ENCODE measurements at places on chromosomes 5 and 9.
A peak's percentile ranks its signal among the peaks of the same experiment; 100 is the strongest.

- DNase-seq: no peak
Observed at GRCh38 chr9:104572612-104573011, 3.6 kb downstream of the OR13C8 start.

- no peak for DNase-seq
Observed at GRCh38 chr5:67234671-67235176, 38.1 kb upstream of the CD180 start.

DNA sequence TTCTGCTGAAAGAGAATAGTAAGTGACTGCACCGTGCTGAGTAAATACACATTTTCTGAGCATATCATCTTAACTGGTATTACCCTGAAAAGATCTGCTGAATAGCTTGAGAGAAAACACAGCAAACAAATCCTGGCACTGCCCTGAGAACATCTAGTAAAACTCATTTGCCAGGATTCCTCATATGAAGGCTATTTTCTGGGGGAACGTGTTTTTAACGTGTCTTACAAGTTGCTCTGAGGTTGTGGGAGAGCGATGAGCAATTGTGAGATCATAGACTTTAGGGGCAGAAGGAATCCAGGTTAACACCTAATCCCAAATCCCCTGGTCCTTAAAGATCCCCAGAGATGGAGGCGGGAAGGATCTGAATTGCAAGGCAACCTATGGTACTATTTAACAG lies 331.9 kb upstream of the RFX3 start:
- no peak for DNase-seq

DNA sequence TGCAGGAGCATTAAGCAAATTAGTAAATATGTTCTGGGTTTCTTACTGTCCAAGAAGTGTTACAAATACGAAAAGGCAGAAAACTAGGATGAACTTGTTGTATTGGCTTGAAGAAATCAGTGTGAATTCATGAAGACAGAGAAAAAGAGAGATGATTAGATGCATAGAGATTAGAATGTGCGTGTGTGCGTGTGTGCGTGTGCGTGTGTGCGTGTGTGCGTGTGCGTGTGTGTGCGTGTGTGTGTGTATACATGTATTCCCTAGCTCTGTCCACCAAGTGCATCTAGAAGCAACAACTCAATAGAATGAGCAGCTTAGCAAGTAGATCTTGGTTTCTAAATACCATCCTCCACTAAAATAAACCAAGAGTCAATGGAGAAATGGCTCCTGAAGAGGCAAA lies 41.5 kb downstream of the SMIM23 start:
- DNase-seq: no peak

DNA sequence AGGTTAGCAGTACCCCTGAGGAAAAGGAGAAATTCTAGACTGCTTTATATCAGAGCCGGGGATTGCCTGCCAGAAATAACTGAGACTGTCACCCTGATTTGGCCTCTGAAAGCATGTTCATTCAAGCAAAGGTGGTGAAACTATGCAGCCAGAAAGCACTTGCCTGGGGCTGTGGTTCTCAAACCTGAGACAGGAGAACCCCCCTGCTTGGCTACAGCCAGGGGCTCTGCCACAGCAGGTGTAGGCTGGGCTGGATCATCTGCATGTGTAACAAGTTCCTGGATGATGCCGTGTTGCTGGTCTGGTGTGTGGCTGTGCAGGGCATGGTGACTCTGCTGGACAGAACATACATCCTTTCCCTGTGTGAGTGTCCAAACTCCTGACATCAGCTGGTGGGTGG lies 157.8 kb downstream of the NXNL2 start:
- no peak for DNase-seq

DNA sequence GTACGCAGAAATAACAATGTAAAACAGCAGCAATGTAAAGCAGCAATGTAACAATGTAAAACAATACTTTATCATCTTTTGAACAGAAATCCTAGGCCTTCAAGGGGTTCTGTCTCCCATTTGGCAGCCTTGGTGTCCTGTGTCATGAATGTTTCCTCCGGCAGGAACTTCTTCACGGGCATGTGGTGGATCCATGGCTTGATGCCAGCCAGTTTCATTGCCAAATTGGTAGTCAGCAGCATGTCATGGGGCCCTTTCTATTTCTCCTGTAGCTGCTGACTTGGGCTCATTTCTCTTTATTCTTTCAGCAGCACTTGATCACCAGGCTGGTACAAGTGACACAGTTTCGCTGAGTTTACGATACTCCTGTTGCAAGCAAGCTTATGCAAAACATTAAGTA lies 275.3 kb downstream of the HTR1A start:
- no peak for DNase-seq

- no peak for DNase-seq
Observed at GRCh38 chr5:37174928-37175327, 74.2 kb downstream of the CPLANE1 start.

GRCh38 chr9:136603901-136604814 lies 58.3 kb upstream of the NOTCH1 start:
- DNase-seq: no peak

GRCh38 chr9:70411930-70412831 lies 2.3 kb downstream of the KLF9 start:
- peak; percentile 52 for DNase-seq

DNA sequence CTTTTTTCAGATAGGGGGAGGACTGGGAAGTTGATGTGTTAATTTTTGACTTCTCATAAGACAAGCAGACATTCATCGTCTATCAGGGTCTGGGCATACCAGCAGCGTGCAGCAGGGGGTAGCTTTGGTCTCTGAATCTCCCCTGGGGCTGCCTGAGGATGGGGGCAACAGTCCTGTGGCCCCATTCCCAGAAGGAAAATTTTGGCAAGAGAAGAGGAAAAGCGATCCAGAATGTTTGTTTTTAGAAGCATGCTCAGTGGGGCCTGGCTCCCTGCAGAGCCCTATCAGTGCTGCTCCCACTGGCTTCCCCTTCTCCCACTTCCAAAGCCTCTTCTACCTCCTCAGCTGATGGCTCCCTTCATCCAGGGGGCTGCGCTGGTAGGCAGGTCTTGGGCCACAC lies 194.8 kb upstream of the IL12B start:
- DNase-seq: no peak

DNA sequence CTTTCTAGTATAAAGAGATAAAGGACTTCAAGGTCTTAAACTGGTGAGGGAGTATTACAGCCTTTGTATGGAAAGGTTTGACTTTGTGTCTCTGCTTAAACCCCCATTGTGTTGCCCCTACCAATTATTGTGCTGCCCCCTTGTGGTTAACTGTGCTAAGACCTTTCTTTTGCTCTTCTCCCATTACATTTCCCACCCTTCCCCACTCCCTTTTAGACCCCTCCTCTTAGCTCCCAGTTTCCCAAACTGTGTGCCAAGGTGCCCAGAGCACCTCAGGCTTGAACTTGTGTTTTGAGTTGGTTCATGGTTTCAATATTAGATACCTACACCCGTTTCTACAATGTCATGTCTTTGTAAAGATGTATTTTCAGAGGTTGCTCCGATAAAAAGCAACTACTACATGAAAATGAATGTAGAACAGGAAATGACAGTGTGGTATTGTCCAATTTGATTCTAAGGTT lies 2.9 kb downstream of the JAK2 start:
- no peak for DNase-seq

DNA sequence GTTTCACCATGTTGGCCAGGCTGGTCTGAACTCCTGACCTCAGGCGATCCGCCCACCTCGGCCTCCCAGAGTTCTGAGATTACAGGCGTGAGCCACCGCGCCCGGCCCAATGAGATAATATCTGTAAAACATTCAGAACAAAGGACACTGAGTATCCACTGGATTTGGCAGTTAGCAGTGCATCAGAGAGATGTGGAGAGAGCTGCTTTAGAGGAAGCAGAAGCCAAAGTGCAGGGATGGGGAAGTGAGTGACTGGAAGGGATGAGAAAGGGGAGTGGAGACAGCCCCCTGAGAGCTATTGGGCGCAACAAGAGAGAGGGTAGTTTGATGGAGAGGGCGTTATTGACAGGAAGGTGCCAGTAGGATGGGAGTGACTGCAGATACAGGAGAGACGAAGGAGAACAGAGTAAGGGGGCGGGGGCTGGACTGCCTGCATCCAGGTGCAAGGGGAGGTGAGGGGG lies 157.5 kb upstream of the SHB start:
- DNase-seq: no peak

GRCh38 chr9:88060746-88061145 lies 77.5 kb downstream of the SPATA31C2 start:
- no peak for DNase-seq

DNA sequence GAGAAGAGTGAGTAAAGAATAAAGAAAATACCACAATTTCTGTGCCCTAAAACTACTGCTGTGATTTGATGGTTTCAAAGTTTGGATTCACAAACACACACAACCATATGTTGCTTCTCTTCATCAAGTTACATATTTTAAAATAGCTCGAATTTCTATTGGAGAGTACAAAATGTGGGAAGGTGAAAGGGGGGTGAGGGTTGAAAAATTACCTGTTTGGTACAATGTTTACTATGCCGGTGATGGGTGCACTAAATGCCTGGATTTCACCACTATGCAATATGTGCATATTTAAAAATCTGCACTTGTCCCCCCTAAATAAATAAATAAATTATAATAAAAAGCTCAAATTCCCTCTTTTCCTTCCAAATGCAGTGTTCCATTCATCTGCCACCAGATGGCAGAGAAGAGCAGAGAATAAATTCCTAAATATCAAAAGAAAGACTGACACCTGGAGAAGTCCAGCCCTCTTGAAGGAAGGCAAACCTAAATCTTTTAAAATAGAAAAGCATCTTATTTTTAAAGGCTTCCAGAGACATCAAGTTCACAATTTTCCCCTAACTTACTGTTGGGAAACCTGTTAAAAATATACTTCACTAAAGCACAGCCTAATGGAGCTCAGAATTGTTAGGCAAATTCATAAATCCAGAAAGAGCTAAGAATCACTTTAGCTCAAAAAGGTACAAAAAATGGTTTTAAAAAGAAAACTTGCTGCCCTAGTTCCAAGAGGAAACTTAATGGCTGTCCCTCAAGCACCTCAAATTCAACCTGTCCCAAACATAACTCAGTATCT lies 24.8 kb upstream of the HNRNPA0 start:
- no peak for DNase-seq

DNA sequence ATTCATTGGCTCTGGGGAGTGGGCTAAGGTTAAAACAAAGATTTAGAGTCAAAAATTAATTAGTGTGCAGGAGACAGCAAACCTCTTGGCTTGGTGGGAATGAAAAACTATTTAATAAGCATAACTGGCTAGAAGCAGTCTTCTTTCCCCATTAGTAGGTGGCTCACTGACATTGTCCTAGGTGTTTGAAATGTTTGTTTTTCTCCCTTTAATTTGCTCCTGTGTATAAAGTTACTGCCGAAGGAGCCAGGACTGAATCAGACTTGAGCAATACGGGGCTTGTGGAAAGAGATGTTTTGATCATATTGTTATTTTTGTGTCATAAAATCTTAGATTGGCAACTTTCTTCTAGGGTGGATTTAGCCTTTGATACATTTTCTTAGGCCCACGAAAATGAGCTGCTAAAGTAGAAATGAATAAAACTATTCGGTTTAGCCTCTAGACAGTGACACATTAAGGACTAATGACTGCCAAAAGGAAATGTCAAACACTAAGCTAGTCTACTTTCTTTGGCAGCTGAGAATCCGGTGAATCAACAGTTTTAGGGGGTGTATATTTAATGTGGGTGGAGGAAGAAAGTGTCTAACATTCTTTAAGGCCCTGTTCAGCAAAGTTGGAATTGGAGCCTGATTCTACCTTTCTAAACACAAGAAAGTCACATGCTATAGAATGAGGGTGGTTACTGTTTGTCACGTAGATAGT lies 30.2 kb downstream of the LRRTM2 start:
- no peak for DNase-seq

- DNase-seq: no peak
Observed at GRCh38 chr5:97125125-97125683, 17.2 kb downstream of the LIX1 start.

GRCh38 chr9:86765746-86766430 lies 181.4 kb downstream of the GAS1 start:
- no peak for DNase-seq

DNA sequence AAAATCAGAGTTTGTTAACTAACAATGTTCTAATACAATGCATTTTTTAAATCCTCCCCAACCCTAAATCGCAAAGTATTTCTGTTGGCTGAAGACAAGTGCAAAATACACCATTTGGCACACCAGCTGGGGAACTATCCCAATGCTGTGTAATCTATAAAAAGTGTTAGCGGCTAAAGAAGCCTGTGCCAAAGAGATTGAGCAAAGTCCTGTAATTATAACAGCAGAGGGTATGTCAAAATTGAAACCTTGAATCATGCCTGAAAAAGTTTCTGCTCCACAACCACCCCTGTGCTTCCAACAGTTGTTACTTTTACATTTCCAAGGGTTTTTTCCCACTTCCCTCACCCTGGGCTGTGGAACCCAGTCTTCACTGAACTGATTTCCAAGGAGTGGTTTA lies 83.1 kb upstream of the PLPP6 start:
- no peak for DNase-seq

- no peak for DNase-seq
Observed at GRCh38 chr9:81861644-81862043, 66.6 kb upstream of the SPATA31D4 start.

GRCh38 chr5:174745590-174746103 lies 21.3 kb downstream of the MSX2 start:
- DNase-seq: no peak

DNA sequence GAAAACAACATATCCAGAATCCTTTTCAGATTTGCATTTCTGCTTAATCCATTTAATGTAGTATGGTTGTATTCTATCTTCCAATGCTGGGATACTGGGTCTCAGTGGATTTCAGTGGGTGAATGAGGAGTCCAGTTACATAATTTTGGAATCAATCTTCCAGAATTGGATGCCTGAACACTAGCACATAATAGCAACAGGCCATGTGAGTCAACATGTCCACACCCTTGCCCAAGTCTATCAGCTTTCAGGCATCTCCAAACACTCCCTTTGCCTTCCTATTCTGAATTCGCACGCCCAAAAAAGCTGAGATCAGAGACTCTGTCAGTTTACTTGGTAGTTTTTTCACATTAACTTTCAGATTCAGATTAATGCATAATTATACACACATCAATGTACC lies 202.6 kb downstream of the TSSK1B start:
- DNase-seq: no peak

DNA sequence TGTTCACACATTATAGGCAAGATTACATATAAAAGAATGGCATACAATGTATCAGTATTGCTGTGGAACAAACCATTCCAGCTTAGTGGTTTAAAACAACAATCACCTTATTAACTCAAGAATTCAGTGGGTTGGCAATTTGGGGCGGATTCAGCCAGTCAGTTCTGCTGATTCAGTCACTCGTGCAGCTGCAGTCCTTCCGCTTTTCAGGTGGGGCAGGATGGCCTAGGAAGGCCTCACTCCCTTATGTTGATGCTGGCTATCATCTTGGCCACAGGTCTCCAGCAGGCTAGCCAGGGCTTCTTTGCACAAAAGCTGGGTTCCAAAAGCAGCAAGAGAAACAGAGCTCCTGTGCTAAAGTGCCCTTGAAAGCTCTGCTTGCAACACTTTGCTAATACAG lies 150.6 kb downstream of the MCTP1 start:
- DNase-seq: no peak

- no peak for DNase-seq
Observed at GRCh38 chr5:16776611-16777251, 159.4 kb downstream of the MYO10 start.

DNA sequence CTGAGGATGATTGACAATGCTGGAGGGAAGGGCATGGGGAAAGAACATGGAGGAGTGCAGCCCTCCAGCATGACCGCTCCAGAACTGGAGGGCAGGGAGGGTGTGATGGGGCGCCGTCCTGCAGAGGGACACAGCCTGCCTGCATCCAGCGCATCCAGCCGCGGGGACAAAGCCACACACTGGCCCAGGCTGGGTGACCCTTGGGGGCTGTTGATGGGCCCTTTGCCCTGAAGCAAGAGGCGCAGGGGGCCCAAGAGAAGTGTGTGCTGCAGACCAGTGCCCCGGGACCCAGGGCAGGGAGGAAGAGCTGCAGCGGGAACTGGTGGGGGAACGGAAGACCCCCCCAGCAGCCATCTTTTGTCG lies 169.8 kb upstream of the PPP1R26 start:
- DNase-seq: no peak

Data from stimulated activated CD4-positive, alpha-beta T cell treated with anti-CD3 and anti-CD28 coated beads, Interleukin-12 subunit alpha, Interleukin-12 subunit beta, amount 100 ng/mL, for 24 hours (primary cell).